ENCODE measurements at places on chromosomes 5 and 9. TPM values are rescaled to one million over a fixed set of nuclear protein-coding genes. Genes with fewer than 3 reads are reported as not detected.

Gene DPYSL3
- 149 TPM for total RNA-seq

- DNase-seq, result no peak
Observed at GRCh38 chr5:57696825-57697570, 214.4 kb upstream of the ACTBL2 start.

Gene CDH18
- total RNA-seq, result not detected

DNA sequence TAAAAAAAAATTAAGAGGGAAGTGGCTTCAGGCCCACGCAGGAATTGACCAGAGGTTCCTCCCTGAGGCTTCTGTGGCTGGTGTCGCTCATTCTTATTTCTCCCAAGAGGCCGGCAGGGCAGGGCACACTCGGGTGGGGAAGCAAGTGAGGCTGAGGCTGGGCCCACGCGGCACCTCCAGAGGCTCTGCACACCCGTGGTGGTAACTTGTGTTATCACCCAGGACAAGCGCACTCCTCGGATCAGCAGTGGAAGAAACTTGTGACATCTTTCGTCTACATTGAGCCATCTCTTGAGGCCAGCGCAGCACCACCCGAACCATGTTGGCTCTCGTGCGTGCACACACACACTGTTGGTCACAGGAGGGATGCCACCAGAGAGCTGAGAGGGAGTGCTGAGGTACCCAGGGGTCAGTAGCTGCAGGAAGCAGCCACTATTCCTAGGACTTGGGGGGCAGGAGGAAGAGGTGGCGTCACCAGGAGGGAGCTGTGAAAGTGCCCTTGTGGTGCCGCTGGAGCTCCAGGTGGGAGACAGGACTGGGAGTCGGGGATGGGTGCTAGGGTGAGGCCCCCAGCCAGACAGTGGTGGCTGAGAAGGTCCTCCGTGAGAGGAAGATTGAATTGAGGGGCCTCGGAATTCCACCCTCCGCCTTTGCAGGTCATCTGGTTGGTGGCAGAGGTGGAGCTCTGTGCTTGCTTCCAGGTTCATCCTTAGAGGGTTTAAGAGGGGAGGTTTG, 6.4 kb downstream of the NDUFS6 start:
- DNase-seq, result no peak

Gene PSD2
- total RNA-seq, result under 0.01 TPM

Gene SAPCD2
- total RNA-seq, result not detected

DNA sequence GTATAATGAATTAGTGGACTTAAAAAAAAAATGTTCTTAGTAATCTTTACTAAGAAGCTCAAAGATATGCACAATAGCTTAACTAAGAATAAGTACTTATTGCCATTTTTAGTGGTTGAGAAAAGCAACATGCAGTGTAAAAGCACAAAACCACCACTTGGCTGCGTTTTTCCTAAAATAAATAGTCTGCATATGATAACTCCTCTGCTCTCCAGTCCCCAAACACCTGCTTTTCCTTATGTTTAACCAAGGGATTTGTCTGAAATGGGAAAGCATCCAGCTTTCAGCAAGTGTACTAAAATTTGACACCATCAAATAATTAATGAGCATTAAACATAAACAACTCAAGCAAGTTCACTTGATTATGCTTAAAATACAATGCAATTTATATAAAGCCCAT, 41.4 kb downstream of the PSIP1 start:
- no peak for DNase-seq

DNA sequence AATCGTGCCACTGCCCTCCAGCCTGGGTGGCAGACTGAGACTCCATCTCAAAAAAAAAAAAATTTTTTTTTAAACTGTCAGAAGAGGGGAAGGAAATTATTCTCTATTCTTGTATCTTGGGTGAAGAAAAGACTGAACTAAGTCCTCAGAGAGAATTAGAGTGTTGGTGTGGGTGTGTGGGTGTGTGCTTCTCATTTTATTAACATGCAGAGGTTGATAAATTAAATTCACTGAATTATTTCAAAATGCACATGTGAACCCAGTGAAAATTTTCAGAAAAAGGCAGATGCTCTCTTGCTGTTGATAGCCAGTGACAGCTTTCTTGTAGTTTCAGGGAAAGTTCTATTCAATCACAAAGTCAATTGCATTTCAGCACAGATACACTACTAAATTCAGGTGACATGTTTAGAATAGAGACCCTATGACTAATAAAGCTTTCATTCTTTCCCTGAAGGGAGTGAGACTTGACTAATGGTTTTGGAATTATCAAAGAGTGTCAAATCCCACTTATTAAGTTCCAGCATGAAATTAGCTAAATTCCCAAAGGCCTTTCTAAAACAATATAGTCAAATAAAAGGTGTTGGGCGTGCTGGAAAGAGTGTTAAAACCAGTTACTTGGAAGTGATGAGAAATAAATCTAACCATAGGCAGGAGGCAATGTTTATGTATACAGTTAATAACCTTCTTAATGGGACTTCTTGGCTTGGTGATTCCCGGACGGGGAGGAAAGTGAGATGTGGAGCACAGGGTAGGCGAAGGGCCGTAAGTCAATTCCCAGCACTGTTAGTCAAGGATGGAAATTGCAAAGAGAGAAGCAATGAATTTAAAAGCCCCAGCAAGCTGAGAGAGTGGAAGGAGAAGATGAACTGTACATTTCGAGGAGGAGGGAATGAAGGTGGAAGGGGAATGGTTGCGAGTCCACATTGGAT, 103.2 kb upstream of the SPATA31D4 start:
- DNase-seq, result no peak

GRCh38 chr5:132766020-132766805, 10.8 kb downstream of the SEPTIN8 start:
- no peak for DNase-seq

Gene HMCN2
- total RNA-seq, result 58.1 TPM

- no peak for DNase-seq
Observed at GRCh38 chr9:34562135-34562745, 27.3 kb downstream of the CNTFR start.

GRCh38 chr9:78073722-78074121, 42.1 kb upstream of the GNAQ start:
- DNase-seq, result no peak

Gene SCGB3A2
- total RNA-seq, result not detected

All from sigmoid colon (tissue), 7 donors.